ENCODE measurements at places on chromosomes 13 and 19.

DNA sequence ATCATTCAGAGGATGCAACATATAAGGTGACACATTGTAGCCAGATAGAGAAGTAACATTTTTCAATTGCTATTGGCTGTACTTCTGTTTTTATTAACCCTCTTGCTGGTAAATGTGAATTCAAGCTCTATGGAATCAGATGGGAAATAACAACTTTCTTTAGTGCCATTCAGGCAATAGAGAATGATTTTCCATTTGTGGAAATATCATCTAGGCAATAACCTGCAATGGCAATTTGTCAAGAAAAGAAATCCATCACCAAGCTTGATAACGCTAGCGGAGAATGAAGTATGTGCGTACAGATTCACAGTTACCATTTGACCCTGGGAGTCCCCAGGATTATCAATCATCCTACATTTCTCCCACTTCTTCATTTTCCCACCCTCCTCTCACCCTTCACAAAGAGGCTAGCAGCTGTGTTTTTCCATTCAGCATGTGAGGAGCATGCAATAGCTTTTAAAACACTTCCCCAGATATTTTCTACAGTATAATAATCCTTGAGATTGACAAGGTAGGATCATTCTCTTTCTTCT lies 569.7 kb upstream of the KLF12 start:
- DNase-seq, result no peak

DNA sequence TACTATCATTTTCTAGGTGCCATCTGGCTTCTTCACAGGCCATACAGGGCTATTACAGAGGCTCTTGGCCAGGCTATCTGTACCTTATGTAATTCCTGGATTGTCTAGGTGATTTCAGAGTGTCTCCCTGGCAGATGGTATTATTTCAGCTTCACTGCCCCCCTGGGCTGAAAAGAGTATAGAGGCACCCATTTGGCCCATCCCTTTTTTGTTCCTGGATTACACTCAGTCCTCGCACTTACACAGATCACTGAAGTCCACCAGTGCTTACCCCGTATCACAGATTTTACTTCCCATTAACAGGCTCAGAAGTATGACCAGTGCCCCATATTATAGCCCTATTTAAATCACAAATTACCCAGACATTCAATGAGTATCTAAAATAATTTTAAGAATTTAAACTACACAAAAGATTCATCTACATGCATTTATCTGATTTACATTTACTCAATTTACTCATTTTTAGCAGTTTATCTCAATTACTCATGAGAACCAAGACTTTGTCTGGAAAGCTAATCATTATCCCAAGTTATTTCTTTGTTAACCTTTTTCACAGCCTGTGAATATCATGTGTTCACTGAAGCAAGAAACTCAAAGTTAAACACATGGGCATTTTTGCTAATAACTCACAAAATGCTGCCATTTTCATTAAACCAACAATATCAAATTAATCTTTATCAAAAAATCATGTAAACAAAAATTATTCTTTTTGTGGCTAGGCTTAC lies 121.0 kb downstream of the PCDH20 start:
- no peak for DNase-seq

GRCh38 chr13:102017248-102017647 lies 384.6 kb downstream of the FGF14 start:
- no peak for DNase-seq

- DNase-seq, result no peak
Observed at GRCh38 chr13:46550822-46551221, 2.1 kb upstream of the LRCH1 start.

DNA sequence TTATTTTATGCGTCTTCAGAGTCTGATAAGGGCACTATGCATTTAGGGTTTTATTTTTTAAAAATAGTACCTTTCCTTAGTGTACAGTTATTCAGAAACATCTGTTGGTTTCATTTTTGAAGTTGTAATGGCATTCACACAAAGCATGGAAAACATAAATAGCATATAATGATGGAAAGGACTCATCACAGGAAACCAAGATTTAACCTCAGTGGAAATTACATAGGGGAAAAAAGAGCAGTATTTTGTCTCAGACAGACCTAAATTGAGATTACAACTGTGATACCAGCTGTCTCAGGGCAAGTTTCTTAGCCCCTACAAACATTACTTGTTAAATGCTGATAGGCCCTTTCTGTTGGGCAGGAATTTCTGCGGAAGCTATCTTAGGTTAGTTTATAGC lies 57.2 kb downstream of the NHLRC3 start:
- no peak for DNase-seq

DNA sequence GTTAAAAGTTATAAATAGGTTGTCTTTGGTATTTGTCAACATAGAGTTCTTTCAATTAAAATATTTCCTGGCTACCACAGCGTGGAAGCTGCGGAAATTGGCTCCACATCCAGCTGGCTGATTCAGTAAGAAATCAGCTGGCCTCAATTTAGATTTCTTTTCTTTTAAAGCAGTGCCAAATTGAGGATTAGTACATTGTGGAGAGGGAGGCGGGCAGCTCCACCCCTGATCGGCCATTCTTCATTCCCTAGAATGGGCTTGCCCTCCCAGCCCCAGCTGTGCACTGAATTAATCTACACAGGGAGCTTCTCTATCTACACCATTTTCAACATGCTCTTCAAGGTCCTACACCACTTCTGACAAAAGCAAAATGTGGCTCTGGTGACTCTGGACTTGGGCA lies 624.8 kb downstream of the DACH1 start:
- DNase-seq, result no peak

GRCh38 chr19:42250666-42251531 lies 4.0 kb downstream of the ERF start:
- DNase-seq, result peak; percentile 76

GRCh38 chr13:71015021-71015420 lies 852.0 kb downstream of the DACH1 start:
- DNase-seq, result no peak

DNA sequence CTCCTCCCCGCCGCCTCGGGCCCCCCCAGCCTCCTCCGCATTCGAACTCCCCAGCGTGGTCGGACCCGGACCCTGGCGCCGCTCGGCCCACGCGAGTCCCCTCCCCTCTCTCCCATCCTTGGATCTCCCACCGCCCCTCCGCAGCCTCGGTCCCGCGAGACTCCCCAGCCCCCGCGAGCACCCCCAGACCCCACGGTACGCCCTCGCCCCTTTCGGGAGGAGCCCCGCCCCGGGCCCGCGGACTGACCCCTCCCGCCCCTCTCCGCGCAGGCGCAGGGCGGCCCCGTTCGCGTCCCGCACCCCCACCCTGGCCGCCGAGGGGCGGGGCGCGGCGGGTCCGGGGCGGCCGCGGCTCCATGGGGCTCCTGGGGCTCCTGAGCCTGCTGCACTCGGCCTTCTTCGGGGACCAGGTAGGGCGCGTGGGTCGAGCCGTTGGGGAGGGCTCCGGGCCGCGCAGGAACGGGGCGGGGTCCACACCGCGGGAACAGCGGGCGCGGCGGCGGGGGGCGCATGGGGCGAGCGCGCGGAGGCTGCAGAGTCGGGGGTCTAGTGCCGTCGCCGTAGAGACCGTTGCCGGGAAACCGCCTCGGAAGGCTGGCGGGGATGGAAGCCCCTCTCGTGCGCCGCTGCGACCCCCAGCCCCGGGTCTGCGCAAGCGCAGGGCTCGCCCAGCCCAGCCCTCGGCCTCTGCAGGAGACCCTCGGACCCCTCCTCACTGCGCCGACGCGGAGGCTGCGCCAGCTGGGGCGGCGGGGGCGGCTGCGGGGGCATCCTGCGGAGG lies 3.8 kb upstream of the APC2 start:
- no peak for DNase-seq

- no peak for DNase-seq
Observed at GRCh38 chr13:98707281-98707999, 45.0 kb downstream of the SLC15A1 start.

DNA sequence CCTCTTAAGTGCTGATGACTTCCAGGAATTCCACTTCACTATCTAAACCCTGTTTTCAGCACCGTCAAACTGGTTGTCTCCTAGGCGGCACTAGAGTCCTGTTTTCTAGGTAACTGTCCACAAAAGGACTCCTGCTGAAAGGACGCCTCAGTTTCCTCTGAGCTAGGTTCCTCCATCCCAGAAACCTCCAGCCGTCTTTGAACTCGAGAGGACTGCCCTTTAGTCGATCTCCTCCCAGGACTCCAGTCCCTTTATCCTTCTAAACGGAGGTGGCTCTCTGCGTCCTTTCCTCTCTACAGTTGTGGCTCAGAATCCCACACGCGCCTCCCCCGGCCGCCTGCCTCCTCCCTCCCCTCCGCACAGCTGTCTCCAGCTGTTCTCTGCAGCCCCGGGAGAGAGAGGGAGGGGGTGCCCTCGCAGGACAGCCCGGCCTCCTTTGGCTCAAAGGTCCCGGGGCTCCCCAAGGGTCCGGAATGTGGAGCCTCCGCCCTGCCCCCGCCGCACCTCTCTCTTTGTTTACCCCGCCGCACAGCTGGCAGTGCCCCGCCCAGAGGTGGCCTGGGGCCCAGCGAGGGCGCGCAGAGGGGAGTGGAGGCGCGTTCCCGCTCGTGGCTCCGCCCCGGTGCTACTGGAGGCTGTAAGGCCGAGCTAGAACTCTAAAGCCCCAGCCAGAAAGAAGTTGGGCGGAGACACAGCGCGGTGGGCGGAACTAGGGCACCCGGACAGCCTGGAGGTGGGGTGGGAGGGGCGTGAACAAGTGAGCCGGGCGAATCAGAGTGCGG lies 2.4 kb downstream of the LTBP4 start:
- DNase-seq, result peak; percentile 98

- no peak for DNase-seq
Observed at GRCh38 chr13:76378767-76379166, 507.4 kb downstream of the KCTD12 start.

GRCh38 chr19:34853369-34853768 lies 73.3 kb upstream of the ZNF30 start:
- DNase-seq, result no peak

DNA sequence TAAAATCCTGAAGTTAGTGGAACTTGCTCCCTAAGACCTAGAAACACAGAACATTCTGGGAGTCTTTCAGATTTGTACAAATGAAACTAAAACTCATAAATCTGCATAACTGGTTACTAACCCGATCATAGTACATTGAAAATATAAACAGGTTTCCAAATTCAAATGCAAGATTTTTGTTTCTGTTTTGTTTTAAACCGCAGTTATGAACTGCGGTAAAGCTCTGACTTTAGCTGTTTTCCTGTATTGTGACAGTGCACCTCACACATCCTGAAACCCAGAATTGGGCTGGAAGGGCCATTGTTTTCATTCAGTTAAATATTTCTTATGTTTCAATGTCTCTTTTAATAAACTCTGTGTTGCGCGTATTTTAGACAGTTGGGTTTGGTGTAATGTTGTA lies 204.7 kb downstream of the SHISA2 start:
- no peak for DNase-seq

- no peak for DNase-seq
Observed at GRCh38 chr13:52029569-52029968, 5.1 kb downstream of the UTP14C start.

DNA sequence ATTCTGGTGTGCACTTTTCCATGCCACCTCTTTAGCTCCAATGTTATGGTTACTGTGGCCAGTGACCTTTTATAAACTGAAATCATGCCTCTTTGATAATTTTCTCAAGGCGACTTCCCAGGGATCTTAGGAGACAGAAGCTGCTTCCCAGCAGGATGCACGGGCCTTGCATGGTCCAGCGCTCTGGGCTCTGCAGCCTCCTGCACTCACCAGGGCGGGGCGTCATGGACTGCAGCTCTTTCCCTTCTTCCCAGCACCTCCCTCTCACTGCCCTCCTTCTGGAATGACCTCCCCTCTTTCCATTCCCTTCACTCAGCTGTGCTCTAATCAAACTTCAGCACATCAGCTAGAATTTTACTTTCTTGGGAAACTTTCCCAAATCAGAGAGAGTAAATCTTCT lies 318.3 kb downstream of the IRS2 start:
- DNase-seq, result no peak

GRCh38 chr19:41352609-41353465 lies 885 bp downstream of the TGFB1 start:
- peak; percentile 73 for DNase-seq

DNA sequence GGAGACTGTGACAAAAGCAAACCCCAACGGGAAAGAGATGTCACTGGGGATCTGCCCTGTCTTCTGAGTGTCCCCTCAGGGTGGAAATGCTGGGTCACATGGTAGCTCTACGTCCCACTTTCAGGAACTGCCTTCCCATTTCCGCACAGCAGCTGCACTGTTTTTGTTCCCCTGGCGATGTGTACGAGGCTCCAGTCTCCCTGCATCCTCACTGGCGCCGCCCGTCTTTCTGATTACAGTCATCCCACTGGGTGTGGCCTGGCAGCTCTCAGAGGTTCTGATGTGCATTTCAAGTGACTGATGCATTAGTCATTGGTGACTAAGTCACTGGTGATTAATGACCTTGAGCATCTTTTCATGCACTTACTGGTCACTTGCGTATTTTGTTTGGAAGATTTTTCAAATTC lies 21.2 kb downstream of the PCID2 start:
- peak; percentile 97 for DNase-seq

DNA sequence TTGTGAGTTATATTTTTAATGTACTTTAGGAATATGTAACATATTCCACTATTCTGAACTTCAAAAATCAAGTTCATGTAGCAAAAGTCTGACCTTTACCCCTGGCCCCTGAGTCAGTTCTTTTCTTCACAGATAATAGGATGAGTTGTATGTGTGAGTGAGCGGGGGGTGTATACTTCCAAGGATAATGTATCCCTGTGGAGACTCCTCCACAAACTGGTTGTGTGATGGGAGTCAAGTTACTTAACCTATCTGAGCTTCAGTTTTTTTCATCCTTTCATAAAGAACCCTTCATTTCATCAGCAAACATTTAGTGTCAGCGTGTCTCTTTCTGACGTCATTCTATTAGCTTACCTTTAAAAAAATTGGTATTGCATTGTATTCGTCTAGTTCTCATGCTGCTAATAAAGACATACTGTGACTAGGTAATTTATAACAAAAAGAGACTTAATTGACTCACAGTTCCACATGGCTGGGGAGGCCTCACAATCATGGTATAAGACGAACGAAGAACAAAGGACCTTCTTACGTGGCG lies 288.1 kb upstream of the GPC6 start:
- DNase-seq, result no peak

DNA sequence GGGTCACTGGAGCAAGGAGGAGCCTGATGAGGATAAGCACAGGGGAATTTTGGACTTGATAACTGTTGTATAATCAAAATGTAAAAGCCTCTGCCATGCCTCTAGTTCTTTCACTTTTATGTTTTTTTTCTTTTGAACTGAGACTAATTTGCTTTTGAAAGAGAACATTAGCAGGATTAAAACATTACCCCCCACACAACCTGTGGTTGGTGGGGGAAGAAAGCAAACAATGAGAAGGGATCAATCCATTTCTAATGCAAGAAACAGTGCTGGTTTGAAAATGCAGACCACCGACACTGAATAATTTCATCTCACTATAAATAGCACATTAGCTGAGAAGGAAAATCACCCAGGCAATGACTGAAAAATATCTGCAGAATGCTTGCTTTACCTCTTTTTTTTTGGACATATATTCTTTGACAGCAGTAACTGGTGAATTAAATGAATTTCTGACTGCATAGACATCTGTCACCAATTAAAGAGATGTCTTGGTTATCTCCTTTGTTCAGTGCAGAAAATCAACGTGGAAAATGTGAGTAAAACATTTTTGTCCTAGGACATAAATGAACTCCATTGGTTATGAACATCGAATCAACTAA lies 48.6 kb upstream of the TRPC4 start:
- DNase-seq, result no peak

- no peak for DNase-seq
Observed at GRCh38 chr13:82176751-82177150, 1705.5 kb downstream of the SLITRK1 start.

Data from right atrium auricular region (tissue), 2 donors.